ENCODE measurements at places on chromosomes 2 and 18. TPM values are rescaled to one million over a fixed set of nuclear protein-coding genes. Genes with fewer than 3 reads are reported as not detected.

Gene SLC11A1
- not detected for total RNA-seq

Gene ADAM23
- 9.6 TPM for total RNA-seq

Gene HSPD1
- 260 TPM for total RNA-seq

Gene INHBB
- under 0.01 TPM for total RNA-seq

Gene LCT
- total RNA-seq, result not detected

Gene PRR30
- not detected for total RNA-seq

Gene PSMD14
- total RNA-seq, result 184 TPM

Gene CFC1
- total RNA-seq, result not detected

Gene NRP2
- 17.3 TPM for total RNA-seq

Gene BMPR2
- total RNA-seq, result 30.2 TPM

Gene SERPINB13
- total RNA-seq, result not detected

Gene DIS3L2
- 20.7 TPM for total RNA-seq

Gene IL18R1
- total RNA-seq, result 3.0 TPM

Gene TMEM163
- total RNA-seq, result 1.9 TPM

Gene HNRNPLL
- total RNA-seq, result 55.8 TPM

Gene GCG
- not detected for total RNA-seq

Gene TMEM247
- total RNA-seq, result not detected

Gene TXNL4A
- 85.1 TPM for total RNA-seq

Gene MOGAT1
- total RNA-seq, result not detected

Gene PLGLB2
- 0.32 TPM for total RNA-seq

Gene HOXD3
- 4.2 TPM for total RNA-seq

Gene CCDC74B
- total RNA-seq, result 2.7 TPM

Gene FSHR
- not detected for total RNA-seq

Gene GKN1
- total RNA-seq, result not detected

Gene IL1B
- total RNA-seq, result 0.61 TPM

Gene GREB1
- 0.30 TPM for total RNA-seq

Gene SLC5A7
- not detected for total RNA-seq

Gene CRIM1
- total RNA-seq, result 744 TPM

Gene CRYBA2
- total RNA-seq, result not detected

Gene GAL3ST2
- not detected for total RNA-seq

Gene TMEM37
- total RNA-seq, result 0.91 TPM

Gene OBSL1
- 13.2 TPM for total RNA-seq

Gene SEMA4F
- 4.7 TPM for total RNA-seq

Gene KCNG3
- total RNA-seq, result not detected

Gene OXER1
- not detected for total RNA-seq

Gene CEBPZOS
- total RNA-seq, result 13.0 TPM

Gene SERPINB10
- total RNA-seq, result 0.32 TPM

Data from epithelial cell of umbilical artery (primary cell).